CD4-positive, alpha-beta T cell treated with Interleukin-12 subunit alpha and Interleukin-12 subunit beta, for 1 hour (primary cell): ENCODE measurements at places on chromosomes 4 and X.
A peak's percentile ranks its signal among the peaks of the same experiment; 100 is the strongest.

GRCh38 chr4:31390849-31391248 lies 670.7 kb downstream of the PCDH7 start:
- no peak for DNase-seq

GRCh38 chr4:68271851-68272357 lies 26.4 kb upstream of the TMPRSS11B start:
- DNase-seq = peak; percentile 53

- DNase-seq = no peak
These were observed 457.9 kb downstream of the GPAT3 start for GRCh38 chr4:83993774-83994173.

DNA sequence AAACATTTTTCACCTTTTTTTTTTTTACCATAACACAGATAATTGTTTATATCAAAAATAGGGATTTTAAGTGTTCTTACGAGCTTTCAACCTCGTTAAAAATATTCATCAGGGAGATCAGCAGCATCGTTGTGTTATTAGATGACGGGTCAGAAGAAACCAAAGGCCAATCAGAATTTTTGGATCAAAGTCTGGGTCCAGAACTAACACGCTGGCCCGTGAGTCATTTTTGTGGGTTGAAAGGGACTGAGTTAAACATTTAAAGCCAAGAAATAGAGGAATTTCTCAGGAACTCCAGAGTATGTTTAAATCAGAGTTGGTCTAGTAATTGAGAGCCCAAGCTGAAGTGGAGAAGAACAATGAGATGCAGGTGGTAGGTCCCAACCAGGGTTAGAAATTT lies 170.8 kb downstream of the TLL1 start:
- DNase-seq = no peak

DNA sequence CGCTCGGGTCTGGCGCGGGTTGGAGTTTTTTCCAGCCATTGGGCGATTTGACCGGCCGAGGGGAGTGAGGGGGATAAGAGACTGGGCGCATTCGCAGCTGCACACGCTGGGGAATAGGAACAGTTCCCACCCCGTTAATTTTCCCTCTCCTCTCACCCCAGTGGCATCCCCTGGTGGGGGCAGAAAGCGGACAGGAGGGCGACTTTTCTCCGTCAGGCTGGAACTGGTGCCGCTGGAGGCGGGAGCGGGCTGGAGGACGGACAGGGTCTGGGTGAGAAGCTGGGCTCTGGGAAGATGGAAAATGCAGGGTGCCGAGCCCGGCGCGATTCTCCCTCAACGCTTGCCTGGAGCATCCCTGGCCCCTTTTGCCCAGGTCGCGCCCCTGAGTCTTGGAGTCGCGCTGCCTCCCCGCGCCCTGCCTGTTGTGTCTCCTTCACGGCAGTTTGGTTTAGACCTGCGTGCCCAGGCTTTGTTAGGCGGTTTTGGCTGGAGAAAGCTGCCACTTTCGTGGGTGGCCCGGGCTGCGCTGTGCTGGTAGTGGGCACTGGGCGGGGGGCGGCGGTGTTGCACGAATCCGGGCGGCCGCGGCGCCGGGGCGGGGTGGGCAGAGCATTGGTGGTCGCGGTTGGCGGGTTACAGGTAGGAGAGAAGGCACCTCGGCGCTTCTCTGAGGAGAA lies 2.0 kb downstream of the ADGRL3 start:
- DNase-seq = no peak

DNA sequence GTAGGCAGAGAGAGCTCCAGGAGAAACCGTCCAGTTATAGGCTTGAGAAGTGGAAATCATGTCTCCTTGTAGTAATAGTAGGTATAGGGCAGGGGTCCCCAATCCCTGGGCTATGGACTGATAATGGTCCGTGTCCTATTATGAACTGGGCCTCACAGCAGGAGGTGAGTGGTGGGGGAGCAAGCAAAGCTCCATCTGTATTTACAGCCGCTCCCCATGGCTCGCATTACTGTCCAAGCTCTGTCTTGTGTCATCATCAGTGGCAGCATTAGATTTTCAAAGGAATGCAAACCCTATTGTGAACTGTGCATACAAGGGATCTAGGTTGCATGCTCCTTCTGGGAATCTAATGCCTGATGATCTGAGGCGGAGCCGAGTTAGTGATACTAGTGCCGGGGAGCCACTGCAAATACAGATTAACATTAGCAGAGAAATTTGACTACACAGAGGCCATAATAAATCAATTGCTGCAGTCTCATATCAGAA lies 67.6 kb downstream of the MRPL1 start:
- no peak for DNase-seq

GRCh38 chr4:127196655-127197352 lies 436.0 kb upstream of the INTU start:
- DNase-seq = no peak

GRCh38 chrX:56978172-56978571 lies 17.2 kb downstream of the SPIN3 start:
- DNase-seq = peak; percentile 59

DNA sequence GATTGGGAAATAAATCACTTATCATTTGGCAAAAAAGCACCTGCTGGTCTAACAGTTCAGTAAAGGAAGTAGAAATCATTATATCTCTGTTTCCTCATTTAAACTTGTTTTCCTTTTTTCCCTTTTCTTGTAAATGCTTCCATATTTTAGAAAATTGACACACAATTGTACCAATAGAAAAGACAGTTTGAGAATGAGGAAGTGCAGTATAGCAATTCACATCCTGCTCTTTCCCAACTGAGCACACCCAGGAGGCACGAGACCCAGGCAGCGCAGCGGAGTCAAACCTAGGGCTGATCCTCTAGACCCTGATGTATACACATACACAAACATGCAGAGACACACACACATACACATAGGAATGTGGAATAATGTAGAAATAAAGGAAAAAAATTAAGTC lies 74.8 kb upstream of the PACRGL start:
- DNase-seq = no peak

GRCh38 chrX:143894938-143895337 lies 11.1 kb downstream of the UBE2NL start:
- no peak for DNase-seq

DNA sequence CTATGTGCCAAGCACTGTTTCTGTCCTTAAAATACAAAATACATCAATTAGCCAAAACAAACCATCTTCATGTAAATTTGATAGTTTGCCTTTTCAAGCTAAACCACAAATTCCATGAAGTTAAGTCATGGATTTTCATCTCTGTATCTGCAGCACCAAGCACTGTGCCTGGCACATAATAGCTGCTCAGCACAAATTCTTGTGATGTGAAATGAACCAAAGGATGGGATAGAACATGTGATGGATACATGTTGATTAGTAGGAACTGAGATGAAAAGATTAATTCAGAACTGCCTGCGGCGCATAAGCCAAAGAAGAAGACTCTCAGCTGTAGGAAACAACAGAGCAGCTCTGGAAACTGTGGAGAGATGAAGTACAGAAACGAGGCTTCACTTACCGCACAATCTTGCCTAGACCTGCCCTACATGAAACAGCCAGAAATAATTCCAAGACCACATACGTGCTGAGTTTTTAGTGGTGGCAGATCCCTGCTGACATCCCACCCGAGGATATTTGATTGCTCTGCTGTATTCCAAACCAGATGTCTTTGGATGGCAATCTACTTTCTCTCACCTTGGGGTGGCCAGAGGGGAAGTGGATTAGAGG lies 40.9 kb upstream of the DCLK2 start:
- DNase-seq = no peak

DNA sequence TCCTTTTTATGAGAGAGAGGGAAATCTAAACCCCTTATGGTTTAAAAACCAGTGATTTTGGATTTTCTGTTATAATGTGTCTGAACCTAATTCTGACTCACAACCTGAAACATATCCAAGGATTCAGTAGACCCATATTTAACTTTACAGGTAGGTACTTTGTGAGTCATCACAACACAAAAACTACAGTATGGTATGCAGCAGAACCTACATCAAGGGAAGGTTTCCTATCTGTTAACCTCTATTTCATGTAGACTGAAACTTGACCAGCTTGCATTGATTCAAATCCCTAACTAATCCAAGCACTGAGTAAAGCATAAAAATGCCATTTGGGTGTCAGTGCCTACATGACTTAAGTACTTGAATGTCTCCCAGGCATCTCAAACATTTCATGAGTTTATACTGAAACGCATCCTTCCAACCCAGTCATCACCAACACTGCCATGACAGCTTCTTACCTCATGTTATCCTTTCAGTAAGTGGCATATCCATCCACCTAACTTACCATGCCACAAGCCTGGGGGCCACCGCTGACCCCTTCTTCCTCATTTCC lies 4.3 kb upstream of the ARHGAP10 start:
- DNase-seq = no peak

- no peak for DNase-seq
These were observed 882.9 kb downstream of the FSTL5 start for GRCh38 chr4:161280929-161281328.

DNA sequence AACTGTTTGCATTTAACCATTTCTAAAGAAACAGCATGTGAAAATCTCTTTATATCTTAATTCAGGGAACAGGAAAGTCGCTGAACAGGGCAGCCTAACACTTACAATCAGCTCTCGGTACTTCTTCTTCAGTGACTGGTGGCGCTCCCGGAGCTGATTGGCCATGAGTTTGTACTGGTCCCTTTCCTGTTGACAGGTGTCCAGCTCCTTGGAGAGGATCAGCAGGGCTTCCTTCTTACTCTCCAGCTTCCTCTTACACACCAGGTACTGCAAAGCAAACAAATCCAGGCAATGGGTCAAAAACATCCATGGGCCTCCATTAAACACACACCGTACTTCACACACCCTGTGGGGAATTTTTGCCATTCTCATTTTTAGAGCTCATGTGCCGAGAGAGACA lies 36.4 kb downstream of the CCDC149 start:
- no peak for DNase-seq

- DNase-seq = peak; percentile 75
These were observed 86.3 kb downstream of the EGF start for GRCh38 chr4:109998867-109999584.

DNA sequence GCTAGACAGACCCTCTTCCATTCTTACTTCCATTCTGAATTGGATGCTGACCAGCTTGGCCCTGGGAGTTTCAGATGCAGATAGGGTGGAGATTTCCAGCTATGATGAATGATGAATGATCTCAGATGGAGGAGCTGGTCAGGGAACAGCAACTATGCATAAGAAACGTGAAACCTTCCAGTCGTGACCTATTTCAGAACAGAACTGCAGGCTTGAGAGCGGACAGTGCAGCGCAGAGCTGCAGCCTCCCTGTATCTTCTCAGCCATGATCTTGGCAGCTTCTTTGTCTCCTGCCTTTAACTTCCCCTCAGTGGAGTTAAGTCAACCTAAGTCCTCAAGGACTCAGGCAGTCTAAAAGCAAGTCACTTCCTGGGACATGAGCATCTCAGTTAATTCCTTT lies 43.3 kb upstream of the HAND2 start:
- no peak for DNase-seq

DNA sequence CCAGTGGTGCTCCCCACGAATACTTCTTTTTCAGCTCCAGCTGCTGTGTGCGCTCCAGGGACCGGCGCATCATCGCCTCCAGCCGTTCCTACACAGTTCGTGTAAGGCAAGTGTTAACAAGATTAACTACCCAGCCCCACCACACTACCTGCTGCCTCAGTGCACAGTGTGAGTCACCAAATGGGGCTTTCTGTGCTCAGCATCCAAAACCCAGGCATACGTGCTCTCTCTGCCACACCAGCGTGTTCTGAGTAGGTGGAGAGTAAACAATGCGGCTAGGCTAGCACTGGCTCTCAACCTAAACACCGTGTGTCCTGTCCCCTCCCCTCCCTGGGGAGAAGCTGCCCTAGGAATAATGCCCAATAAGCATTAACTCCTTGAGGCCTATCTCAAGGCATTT lies 60.0 kb downstream of the MAP7D2 start:
- no peak for DNase-seq

GRCh38 chr4:40038977-40039376 lies 17.7 kb upstream of the N4BP2 start:
- DNase-seq = no peak

DNA sequence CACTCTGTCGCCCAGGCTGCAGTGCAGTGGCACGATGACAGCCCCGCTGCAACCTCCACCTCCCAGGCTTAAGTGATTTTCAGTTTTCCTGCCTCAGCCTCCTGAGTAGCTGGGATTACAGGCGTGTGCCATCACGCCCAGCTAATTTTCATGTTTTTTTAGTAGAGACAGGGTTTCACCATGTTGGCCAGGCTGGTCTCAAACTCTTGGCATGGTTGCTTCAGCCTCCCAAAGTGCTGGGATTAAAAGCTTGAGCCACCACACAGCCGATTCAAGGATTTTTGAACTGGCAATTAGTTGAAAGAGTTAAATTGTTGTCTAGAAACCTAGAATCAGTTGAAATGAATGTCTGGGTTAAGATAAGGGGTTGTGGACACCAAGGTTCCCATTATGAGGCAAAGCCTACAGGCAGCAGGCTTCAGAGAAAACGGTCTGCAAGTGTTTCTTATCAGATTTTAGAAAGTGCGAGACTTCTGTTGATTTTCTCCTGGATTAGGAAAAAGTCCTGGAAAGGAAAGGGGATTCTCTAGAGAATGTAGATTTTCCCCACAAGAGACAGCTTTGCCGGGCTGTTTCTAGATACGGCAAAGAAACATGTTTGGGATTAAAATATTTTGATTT lies 8.3 kb upstream of the CCNI start:
- DNase-seq = no peak

DNA sequence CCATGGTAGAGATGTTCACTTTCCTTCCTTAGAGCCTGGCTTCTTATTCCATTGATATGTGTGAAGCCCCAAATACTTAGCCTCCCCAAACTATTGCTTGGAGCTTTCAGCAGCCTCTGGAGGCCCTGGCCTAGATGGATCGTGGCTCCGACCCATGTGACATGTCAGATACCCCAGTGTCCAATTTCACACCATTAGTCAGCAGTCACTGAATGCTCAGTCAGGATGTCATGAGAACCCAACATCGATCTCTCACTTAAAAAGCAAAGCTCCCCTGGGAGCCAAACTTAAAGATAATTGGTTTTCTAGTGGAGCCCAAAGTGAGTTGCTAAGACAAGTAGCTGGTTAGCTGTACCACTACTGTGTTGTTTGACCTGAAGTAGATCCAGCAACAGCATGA lies 41.6 kb upstream of the IGSF1 start:
- no peak for DNase-seq

DNA sequence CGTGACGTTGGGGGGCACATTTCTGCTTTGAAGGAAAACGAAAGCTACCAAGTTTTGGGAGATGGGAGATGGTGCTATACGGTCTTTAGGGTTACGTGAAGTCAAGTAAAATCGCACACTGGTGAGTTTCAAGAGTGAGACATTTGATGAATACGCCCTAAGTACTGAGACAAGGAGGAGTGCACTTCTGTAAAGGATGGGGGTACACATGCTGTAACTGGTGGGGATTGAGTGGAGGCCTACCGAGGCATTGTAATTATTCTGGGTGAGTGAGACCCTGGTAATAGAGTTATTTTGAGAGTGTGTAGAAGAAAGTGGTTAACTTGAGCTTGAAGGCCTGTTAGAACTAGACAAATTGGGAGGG lies 536 bp downstream of the SH3BGRL start:
- peak; percentile 0 for DNase-seq

DNA sequence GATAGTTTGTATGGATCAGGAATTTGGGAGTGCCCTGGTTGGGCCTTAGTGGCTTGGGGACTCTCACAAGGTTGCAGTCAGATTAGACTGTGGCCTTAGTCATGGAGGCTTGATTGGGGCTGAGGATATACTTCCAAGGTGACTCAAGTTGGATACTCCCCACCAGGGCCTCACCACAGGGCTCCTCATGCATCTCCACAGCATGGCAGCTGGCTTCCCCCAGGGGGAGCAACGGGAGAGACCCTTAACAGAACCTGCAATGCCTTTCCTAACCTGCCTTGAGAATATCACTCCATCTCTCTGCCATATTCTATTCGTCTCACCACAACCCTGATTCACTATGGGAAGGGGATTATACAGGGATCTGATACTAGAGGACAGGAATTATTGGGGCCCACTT lies 161.9 kb downstream of the RELL1 start:
- no peak for DNase-seq

- no peak for DNase-seq
These were observed 213.7 kb downstream of the FSTL5 start for GRCh38 chr4:161949946-161950725.
